Activated gamma-delta T cell treated with Interleukin-2 at 50 U/mL for 16 hours (primary cell): ENCODE measurements at places on chromosomes 13 and 19.

- DNase-seq = no peak
These were observed 246.4 kb upstream of the ZNF507 start for GRCh38 chr19:32098968-32099367.

GRCh38 chr19:47542030-47542475 is 27.2 kb upstream of the NAPA start:
- no peak for DNase-seq

DNA sequence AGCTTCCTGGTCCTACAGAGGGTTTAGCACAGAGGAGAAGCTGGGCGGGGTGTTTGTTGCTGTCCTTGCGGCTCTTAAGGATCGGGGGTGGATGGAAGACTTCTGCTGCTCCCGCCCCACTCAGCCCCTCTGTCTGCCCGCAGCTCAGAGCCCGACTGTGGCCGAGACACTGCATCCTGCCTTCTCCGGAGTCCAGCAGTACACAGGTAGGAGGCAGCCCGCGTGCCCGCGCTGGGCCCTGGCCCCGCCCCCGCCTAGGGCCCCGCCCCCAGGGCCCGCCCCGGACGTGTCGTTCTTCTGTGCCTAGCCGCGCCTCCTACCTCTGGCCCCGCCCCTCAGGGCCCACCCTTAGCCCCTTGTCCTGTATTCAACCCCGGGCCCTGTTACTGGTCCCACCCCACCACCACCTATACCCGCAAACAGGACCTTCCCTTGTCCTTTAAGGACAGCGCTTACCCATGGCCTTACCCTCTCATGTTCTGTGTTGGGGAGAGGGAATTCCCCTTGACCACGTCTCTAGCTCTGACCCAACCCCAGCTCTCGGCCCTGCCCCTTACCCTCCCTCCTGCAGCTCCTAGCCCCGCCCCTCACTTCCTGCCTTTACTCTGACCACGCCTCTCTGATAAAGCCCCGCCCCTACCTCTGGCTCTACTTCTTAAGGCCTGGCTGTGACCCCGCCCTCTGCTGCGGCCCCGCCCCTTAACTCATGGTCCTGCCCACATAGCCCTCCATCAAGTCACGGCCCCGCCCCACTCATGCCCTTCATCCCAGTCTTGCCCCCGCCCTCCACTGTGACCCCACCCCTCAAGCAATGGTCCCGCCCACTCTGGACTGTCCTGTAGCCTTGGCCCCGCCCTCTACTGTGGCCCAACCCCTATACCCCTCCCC is 60.5 kb downstream of the CELF5 start:
- peak; percentile 51 for DNase-seq

DNA sequence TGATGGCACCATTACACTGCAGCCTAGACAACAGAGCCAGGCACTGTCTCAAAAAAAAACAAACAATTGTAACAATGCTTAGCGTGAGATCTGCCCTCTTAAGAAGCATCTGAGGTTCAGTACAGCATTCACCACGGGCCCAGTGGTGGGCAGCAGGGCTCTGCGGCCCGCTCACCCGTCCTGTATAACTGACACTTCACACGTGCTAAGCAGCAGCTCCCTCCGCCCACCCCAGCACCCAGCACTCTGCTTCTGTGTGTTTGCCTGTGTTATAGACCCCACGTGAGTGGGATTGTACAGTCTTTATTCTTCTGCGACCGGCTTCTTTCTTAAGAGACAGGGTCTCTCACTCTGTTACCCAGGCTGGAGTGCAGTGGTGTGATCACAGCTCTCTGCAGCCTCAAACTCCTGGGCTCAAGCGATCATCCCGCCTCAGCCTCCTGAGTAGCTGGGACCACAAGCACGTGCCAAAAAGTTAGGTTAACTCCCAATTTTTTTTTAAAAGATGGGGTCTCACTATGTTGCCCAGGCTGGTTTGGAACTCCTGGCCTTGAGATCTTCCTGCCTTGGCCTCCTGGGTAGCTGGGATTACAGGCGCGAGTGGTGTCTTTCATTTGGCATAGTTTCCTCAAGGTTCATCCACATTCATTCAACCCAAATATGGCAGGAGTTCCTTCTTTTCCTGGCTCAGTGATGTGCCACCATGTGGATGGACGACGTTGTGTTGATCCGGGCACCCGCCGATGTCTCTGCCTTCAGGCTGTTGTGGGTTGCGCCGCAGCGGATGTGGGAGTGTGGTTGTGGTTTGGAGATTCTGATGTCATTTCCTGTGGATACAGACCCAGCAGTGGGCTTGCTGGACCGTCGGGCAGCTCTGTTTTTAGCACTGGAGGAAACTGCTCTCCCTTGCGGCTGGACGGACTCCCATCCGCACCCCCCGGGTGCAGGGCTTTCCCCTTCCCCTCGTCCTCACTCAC is 170.0 kb downstream of the KDM4B start:
- peak; percentile 81 for DNase-seq

DNA sequence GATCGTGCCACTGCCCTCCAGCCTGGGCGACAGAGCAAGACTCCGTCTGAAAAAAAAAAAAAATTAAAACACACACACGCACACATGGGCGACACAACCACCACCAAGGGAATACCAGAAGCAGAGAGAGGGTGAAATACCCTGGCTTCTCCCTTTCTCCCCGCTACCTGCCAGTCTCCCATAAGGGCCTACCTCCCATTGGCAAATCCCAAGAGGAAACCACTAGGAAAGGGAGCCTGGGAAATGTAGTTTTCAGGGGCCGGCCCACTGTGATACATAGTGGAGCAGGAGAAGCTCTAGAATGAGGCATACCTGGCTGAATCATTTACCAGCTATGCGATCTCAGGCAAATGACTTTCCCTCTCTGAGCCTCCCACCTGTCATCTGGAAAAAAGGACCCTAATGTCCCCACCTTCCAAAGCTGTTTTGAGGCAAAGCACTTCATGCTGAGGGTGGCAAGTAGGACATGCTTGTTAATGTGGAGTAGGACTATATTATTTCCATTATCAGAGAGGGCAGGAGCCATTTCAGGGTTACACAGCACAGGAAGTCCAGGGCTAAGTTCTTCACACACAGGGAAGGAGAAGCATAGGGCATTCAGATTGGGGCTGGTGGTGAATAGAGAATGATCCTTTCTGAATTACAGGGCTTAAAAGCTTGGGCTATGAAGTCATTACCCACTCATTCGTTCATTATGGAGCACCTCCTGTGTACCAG is 14.3 kb upstream of the HNRNPUL1 start:
- DNase-seq = no peak
